ENCODE measurements at places on chromosomes 5 and 9.

- no peak for DNase-seq
These were observed 271.5 kb downstream of the CCDC171 start for GRCh38 chr9:15824310-15824709.

DNA sequence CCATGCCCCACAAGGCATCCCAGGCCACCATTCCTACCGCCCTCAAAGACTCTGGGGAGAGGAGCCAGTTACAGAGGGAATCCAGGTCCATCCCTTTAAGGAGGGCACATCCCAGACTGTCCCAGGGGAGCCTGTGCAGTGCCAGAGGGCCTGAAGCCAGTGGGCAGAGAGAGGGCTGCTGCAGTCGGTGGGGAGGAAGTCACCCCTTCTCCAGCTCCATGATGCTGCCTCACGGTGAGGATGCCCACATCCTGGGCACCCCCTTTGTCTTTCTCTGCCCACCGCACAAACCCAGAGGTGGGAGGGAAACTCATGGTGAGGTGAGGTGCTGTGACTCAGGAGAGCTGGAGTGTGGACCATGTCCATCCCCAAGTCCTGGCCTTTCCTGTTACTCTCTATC is 26.2 kb upstream of the ANKRD33B start:
- no peak for DNase-seq

- DNase-seq: no peak
These were observed 4.4 kb downstream of the MUSK start for GRCh38 chr9:110672873-110673510.

GRCh38 chr9:76676857-76677256 is 87.4 kb upstream of the PCA3 start:
- DNase-seq: no peak

GRCh38 chr9:124394167-124394566 is 21.1 kb downstream of the PSMB7 start:
- DNase-seq: no peak
